Activated CD8-positive, alpha-beta memory T cell treated with anti-CD3 and anti-CD28 coated beads, Interleukin-2, amount 50 U/mL, for 4 hours (primary cell): ENCODE measurements at places on chromosomes 12 and 14.

GRCh38 chr14:23513818-23514643, 37.5 kb downstream of the ZFHX2 start:
- DNase-seq: no peak

DNA sequence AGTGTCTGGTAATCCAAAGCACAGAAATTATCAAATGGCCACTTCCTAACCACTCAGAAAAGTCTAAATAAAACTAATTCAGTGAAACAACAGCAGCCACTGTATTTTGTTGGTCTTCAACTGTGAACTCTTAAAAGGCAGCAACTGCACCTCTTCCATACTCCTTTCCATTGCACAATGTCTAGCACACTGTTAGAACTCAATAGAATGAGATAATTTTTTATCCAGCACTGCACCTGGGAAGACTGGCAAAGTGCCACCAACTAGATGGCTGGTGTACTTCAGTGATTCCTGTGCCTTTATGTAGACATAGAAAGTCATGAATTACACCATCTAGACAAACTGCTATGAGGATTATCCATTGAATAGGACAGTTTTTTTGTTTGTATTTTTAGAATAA, 26.2 kb downstream of the LGR5 start:
- DNase-seq: no peak

GRCh38 chr12:100826323-100826722, 31.7 kb downstream of the ANO4 start:
- DNase-seq: no peak

GRCh38 chr12:120771097-120771496, 45.5 kb downstream of the ACADS start:
- DNase-seq: no peak

- no peak for DNase-seq
Measured at GRCh38 chr12:59304077-59304721, 291.6 kb upstream of the SLC16A7 start.

DNA sequence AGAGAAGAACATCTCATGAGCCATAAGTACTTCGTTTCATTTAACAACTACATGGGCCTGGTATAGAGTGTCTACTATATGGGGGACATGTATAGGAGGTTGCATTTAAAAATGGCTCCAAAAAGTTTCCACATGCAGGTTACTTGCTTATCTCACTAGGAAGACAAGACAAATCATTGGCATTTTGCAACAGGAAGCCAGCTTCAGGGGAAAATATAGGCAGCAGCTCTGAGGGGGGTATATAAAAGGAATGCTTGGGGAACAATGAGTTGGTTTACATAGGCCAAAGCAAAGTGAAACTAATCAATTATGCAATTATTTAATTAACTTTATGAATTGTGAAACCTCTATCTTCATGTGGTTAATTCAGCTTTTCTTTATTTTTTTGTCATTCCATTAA, 225.3 kb downstream of the KCNH5 start:
- no peak for DNase-seq

DNA sequence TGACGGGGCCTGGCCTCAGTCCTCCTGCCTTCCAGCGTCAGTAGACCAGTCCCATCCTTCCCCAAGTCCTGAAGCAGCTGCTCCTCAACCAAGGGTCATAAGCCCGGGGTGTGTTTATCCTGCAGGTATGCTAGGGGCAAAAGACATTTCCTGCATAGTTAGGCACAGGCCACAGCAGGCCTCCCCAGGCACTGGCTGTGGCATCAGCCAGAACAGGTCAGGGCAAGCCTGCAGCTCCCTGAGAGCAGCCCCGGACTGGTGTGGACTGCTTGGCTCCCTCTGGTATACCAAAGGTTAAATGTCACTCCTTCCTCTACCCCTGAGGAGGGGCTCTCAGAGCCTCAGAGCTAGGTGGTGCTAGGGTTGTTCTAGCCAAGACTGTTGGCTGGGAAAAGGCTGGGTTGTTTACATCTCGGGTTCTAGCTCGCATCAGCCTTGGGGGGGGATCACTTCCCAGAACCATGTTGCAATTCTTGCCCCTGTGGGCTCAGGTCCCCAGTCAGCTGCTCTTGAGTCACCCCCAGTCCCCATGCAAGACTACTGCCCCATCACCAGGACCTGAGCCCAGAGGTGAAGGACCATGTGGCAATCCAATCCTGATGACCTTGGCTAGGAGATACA, 2.9 kb downstream of the MMP14 start:
- no peak for DNase-seq

- DNase-seq: no peak
Measured at GRCh38 chr12:58596381-58596780, 323.9 kb downstream of the LRIG3 start.

DNA sequence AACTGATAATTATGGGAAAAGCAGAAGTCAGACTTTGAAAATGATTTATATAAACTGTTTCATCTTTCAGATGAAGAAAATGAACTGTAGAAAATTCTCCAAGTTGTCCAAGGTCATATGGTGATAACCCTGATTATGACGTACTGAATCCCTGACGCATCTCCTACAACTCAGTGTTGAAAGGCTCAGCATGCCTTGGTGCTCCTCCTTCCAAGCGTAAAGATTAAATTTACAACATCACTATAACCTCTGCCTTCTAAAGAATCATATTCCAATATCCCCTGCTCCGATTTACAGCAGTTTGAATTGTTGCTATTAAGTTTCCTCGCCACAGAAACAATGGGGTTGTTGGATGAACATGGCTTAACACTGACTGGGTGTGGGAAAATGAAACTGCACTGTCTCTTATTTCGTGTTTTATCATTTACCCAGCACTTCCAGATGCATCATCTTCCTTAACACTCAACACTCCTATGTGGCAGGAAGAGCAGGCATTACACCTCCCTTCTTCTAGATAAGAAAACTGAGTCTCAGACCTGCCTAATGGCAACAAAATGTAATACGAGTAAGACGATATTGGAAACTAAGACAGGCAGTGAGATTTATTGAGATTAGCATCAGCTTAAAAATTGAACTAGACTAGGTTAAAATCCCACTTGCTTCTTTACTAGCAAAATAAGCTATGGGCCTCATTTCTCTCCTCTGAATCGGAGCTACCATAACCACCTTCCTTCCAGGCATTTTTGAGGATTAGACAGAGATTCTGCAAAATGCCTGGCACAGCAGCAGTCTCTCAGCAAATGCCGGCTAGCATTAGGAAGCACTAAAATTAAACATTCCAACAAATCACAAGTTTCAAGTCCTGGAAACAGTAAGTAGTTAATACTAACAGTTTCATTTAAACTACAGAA, 74.2 kb downstream of the PPM1H start:
- no peak for DNase-seq

GRCh38 chr12:54595471-54595870, 7.0 kb upstream of the PPP1R1A start:
- no peak for DNase-seq

- no peak for DNase-seq
Measured at GRCh38 chr12:52310622-52311284, 10.4 kb downstream of the KRT83 start.

DNA sequence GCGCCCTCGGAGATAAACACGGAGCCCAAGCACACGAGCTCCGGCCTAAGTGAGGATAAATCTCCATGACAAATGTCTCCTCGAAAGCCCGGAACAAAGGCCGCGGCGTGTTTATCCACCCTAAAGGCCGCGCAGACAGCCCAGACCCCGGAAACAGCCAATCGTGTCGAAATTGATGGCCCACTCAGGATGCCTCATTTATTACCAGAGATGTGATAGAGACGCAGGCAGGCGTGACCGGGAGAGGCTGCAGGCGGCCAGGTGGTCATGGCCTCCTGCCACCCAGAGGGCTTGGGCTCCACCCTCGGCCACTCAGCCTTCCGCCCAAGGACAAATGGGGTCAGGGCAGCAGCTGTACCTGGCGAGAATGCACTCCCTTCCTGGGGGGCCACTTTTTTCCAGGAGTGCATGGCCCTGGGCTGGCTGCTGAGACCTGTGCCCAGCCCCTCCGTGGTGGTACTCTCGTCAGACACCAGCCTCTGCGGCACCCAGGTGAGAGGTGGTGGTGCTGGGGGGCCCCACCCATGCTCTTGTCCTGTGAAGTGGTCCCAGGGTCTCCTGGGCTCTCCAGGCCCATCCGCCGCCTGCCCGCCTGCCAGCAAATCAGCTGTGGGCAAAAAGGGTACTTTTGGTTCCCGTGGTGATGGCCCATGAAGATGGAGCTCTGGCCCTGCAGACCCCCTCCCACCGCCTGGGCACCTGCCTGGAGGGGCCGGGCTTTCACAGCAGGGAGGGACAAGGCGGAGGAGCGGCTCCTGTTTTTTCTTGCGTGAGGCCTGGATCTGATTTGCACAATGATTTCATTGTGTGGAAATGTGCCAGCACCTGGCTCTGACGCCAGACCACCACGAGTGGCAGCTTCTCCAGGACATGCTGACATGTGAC, 211.5 kb upstream of the C14orf180 start:
- no peak for DNase-seq

DNA sequence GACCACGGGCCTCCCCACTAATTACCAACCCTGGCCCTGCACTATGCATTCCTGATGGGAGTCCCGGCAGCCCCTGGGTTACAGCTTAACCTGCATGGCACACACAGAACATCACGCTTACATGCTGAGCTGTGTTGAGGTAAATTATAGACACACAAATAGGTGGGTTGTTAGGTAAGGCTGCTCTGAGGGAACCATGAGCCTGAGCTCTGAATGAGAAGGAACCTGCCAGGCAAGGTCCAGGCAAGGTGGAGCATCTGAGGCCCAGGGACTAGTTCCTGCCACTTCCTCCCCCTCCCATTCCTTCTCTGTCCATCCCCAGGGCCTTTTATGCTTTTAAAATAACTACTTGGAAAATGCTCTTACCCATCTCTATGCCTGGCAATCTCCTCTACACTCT, 82.7 kb upstream of the ESRRB start:
- DNase-seq: no peak

DNA sequence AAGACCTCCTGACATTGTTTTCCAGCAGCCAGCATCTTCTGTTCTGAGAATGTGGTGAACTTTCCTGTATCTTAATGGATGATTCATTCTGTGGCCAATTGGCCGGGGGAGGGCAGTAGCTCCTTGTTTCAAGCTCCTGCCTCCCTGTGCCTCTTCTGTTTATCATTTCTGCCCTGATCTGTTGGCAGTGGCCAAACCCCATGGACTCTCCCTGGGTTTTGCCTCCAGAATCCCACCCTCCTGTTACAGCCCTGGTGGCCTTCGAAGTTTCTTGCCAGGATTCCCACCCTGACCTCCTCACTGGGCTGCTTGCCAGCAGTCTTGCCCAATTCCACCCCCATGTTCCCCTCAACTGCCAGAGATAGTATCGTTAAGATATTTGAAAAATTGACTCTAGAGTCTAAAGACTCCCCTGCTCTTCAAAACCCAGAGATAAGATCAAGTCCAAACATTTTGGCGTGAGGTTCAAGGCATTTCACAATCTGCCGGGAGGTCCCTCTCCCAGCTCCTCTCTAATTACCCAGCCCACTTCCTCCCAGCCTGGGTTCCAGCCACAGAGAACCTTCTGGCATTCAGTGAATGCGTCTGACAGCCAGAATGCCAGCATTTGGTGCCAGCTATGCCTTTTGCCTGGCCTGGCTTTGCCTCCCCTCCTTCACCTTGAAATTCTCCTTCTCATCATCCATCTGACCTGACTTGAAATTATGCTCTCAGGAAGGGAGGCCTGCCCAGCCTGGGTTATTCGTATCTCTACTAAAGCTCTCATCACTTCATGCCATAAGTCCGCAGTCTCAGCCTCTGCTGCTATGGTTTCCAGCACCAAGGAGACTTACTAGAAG, 37.7 kb upstream of the TXNRD1 start:
- DNase-seq: no peak

DNA sequence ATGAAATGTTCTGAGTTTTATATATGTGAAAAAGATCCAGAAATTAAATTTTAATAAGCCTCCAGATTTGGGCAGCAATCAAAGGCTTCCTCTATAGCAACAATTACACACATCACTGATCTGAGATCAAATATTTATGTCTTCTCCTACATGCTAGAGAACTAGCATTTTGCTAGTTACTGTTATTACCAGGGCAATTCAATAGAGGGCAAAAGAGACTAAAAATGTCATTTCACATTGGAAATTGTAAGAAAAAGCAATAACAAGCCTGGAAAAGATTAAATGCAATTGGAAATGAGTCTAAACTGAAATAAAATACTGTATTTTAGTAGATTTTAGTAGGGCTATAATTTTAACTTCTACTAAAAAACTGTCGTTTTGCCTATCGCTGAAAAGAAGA, 32.6 kb upstream of the ANO6 start:
- DNase-seq: no peak

DNA sequence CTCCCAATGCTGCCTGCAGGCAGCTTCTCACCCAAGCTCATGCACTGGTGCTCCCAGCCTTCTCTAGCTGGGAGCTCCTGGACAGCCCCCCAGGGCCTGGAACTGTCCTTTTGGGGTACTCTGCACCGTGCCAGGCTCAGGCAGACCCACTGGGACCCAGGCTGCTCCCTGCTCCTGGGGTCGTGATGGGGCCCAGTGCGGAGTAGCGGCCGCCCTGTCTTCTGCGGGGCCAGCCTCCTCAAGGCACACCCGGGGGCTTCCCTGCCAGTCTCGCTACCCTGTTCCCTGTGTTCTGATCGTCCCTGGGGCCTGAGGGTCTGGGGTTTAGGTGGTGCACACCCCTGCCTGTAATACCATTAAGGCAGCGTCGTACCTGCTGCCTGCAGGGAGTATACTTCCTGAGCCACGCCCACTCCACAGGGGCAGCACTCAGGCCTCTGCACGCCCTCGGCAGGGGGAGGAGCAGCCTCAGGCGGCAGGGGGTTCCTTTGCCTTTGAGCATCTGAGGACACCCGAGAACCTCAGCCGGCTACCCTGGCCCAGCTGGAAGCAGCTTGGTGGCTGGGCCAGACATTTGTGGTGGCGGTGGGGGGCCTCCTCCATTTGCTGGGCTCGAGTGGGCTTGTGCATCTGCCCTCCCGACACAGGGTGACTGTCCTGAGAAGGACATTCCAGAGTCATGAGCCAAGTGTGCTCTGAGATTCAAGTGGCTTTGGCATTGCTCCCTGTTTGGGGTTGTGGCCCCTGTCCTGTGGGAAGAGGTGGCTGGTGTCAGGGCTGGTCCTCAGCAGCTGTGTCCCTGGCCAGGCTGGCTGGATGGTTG, 9.2 kb upstream of the CRIP2 start:
- DNase-seq: no peak

- DNase-seq: no peak
Measured at GRCh38 chr14:85071447-85071846, 458.5 kb upstream of the FLRT2 start.

DNA sequence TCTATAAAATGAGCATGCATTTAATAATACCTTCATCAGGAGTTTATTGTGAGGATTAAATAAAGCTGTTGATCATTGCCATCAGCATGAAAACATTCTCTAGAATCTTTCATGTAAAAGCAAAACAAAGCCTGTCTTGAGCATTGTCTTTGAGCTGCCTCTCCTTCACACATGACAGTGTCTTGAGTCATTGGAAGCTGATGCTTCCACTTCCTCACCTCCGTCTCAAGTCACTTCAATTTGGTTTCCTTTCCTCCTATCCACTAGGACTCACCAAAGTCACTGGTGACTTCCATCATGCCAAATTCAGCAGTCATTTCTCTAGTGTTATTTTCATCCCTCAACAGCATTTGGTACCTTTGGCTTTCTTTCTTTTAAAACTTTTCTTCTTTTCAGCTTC, 31.6 kb upstream of the MYBPC1 start:
- no peak for DNase-seq

- no peak for DNase-seq
Measured at GRCh38 chr12:123546281-123546680, 12.8 kb upstream of the RILPL1 start.
